D721Med (cell line): ENCODE measurements at places on chromosomes 6 and 20.

DNA sequence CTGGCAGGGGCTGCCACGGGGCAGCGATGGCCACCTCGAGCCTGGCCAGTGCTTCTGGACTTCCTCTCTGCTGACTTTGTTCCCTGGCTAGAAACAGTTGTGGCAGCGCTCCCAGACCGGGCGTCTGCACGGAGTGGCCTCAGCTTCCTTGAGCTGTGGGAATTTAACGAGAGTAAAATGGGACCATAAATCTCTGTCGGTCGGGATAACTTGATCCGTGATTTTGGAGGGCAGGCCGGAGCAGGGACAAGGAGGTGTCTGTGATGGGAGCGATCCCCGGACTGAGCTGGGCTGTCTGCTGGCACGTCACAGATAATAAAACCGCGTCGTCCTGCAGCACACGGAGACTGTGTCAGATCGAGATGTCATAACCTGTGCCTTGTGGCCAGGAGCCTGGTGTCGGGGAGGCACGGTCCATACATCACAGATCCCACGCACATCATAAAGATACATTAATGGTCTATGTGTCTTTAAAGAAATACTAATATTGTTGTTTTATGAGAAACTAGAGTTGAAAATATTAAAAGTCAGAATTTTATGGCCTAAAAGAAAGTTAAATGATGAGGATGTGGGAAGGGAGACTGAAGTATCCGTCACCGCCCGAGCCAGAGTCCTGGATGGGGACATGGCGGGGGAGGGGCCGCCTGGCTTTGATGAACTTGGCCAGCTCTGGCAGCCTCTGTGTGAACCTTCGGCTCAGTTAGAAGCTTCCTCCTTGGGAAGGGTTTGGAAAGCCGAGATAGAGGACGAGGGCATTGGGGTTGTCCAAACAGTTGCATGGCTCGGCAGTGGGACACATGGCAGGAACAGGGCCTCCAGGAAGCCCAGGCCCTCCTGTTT, 6.5 kb upstream of the RBBP8NL start:
- no peak for DNase-seq

- DNase-seq = no peak
Measured at GRCh38 chr6:158185729-158186456, 17.7 kb downstream of the GTF2H5 start.

DNA sequence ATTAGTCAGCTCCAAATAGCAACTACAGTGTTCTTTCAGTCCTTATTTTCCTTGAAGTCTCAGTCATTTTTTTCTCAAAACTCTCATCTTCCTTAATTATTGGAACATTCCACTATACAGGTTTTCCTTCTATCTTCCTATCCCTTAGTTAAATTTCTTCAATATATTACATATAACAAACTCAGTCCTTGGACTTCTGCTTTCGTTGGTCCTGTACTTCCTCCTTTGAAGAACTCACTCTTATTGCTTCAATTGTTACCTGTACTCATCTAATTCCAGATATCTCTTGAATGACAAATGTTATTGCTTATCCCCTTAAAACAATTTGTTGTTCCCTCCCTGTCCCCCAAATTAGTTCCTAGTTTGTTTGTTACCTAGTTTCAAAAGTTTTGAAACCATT, 67.7 kb upstream of the NOTCH4 start:
- no peak for DNase-seq

DNA sequence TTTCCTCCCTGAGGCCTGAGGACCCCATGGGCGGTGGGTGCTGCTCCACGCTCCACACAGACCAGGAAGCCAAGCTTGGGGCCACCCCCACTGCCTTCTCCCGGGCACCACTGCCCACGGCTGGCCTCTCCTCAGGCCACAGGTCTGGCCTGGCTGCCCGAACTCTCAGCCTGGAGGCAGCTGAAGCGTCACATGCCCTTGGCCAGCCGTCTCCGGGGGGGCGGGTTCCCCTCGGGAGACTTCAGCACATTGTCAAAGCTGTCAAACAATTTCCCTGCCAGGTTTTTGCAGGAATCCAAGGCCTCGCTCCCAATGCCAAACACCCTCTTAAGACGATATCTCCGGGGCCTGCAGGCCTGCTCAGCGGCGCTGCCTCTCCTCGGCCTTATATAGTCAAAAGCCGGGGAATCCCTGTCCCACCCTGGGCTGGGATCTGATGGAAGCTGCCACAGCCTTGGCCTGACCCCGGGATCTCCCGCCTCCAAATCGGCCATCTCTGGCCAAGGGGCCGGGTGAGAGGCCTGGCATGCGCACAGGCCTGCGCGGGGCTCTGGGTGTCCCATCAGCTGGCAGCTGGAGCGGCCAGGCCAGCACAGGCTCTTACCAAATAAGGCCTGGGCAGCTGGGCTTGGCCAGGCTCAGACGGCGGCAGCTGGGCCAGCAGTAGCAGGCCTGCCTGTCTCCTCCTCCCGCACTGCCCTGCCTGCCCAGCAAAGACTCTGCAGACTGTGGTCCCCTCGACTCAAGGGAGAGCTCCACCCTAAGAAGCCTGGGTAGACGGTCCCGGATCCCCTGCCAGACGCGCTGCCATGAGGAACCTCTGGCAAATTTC, 49.7 kb downstream of the RBM38 start:
- DNase-seq = no peak

DNA sequence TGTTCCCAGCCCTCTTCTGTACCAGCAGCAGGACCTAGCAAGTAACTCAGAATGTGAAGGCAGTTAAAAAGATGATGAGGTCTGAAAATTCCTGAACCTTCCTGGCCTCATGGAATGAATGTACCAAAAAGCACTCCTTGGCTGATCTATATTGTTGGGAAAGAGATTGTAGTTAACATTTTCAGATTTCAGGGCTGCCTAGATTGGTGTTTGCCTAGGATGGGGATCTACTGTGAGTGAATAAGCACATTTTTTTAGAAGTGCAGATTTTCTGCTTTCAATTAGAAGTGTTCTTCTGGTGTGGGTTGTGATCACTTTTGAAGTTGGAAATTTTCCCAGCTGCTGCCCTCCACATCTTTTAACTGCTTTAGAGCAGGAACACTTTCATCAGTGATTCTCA, 6.2 kb downstream of the MYLIP start:
- DNase-seq = no peak

DNA sequence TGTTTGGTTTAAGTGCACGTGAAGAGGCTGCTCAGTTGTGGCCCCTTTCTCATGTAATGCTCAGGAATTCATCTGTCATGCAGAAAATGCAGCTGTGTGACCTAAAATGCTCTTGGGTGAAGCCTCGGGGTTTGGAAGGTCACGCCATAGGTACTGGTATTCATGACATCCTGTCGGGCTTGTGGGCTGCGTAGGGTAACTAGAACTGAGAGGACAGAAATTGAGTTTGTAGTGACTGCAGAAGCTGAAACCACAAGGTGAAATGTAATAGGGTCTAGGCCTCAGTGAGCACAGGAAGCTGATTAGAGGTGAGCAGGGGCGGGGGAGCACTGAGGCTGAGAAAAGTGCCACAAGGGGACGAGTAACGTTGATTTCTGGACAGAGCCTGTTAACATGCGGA, 128.8 kb downstream of the SOBP start:
- no peak for DNase-seq

DNA sequence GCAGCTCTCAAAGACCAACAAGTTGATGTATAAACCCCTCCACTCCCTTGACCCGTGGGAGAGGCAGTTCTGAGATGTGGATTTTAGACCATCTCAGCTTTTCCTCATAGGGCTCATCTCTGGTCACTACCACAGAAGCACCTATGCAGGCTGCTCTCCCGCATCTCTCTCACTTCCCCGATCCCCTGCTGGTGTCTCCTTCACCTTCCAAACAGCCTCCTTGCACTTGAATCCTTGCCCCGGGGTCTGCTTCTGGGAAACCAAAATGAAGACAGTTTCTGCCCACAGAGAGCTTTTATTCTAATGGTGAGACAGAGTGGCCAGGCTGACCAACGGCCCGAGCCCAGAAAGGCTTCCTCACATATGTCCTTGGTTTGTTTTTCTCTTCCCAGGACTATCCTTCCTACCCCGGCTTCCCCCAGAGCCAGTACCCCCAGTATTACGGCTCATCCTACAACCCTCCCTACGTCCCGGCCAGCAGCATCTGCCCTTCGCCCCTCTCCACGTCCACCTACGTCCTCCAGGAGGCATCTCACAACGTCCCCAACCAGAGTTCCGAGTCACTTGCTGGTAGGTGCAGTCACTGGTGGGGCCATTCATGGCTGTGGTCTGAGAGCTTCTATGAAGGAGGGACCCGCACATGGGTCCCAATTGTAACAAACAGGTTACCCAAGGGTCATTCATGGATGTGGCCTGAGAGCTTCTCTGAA, 179.3 kb downstream of the EYA2 start:
- DNase-seq = no peak

- no peak for DNase-seq
Measured at GRCh38 chr6:50030350-50030749, 8.6 kb upstream of the DEFB110 start.
